ENCODE measurements at places on chromosomes 7 and 10.

DNA sequence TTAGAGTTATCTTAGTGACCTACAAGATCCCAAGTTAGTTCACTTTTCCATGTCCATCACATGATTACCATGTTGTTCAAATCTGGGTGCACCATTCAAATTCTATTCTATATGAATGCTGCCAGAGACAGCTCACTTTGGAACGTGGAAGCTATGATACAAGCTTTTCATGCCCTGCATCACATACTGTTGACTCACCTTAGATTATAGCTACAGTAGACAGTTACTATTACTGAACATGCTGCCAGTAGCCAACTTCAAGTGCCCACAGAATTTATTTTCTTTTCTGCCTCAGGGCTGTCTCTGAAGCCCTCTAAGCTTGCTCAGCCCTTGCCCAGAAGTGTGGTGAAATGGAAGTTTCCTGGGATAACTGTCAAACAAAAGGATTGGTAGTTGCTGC, 231.1 kb downstream of the GPR158 start:
- DNase-seq = no peak

- no peak for DNase-seq
Observed at GRCh38 chr10:101071267-101071884, 9.6 kb downstream of the KAZALD1 start.

GRCh38 chr7:117908031-117908795, 35.0 kb upstream of the CTTNBP2 start:
- no peak for DNase-seq

GRCh38 chr7:157009170-157009777, 1.2 kb downstream of the MNX1 start:
- no peak for DNase-seq

DNA sequence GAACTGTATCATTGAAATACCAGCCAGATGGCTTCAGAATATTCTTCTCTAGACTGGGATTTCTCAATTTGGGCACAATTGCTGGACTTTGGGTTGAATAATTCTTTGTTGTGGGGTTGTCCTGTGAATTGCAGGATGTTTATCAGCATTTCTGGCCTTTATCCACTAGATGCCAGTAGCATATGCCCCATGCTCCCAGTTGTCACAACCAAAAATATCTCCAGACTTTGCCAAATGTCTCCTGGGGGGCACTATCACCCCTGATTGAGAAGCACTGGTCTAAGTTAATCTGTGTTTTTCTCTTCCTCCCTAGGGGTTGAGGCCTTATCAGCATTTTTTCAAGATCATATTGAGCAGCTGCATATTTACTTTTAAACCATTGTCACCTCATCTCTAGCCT, 204.9 kb upstream of the SP8 start:
- DNase-seq = no peak

GRCh38 chr10:101624526-101625102, 36.5 kb downstream of the DPCD start:
- DNase-seq = no peak

DNA sequence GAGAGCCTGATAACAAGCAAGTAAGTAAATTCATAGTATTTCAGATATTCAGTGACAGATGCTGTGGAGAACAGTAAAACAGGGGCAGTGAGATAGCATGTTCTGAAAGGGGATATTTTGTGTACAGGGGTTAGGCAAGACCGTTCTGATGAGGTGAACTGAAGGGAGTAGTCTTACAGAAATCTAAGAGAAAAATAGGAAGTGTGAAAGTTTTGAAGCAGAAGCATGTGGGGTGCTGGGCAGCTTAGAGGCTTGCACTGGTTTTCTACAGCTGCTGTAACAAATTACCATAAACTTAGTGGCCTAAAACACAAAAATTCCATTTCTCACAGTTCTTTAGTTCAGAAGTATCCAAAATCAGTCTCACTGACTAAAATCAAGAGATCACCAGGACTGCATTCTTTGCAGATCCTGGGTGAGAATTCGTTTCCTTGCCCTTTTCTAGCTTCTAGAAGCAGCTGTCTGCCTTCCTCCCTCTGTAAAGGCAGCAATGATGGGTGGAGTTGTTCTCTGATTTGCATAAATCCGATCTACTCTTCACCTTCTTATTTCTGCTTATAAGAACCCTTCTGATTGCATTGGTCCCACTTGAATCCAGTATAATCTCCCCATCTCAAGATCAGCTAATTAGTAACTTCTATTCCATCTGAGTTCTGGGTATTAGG, 7.5 kb upstream of the KLF14 start:
- DNase-seq = no peak

Data from stimulated activated CD8-positive, alpha-beta memory T cell treated with anti-CD3 and anti-CD28 coated beads, Interleukin-2, amount 100 ng/mL, for 1 hour (primary cell).